ENCODE measurements at places on chromosomes 16 and 17.

DNA sequence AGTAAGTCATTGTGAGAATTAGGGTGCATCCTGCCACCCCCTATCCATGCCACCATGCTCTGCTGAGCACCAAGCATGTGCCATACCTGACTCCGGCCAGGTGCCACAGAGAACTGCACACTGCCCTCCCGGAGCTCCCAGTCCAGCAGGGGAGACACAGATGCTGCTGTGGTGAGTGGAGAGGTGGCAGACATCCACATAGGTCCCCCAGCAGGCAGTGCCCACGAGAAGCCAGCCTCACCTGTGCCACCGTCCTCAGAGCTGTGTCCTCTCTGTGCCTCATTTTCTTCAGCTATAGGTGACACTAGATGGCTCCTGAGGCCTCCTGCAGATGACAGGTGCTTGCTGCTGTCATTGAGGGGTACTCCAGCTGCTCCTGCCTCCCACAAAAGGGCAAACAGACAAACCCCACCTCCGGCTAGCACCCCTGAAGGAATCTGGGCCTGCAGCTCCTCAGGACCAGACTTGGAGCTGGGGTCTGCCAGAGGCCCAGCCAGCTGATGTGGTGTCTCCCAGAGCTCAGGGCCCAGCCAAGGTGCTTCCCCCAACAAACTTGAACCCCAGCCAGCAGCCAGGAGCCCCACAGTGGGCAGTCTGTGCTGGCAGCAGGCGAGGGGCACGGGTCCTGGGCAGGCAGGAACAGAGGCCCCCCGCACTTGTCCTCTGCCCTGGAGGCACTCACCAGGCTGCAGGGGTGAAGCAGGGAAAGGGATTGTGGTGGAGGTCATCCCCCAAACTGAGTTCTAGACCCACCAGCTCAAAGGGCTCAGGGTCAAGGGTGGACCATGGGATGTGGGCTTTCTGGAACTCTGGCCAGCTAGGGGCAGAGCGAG, 17.1 kb downstream of the FOXJ1 start:
- no peak for DNase-seq

DNA sequence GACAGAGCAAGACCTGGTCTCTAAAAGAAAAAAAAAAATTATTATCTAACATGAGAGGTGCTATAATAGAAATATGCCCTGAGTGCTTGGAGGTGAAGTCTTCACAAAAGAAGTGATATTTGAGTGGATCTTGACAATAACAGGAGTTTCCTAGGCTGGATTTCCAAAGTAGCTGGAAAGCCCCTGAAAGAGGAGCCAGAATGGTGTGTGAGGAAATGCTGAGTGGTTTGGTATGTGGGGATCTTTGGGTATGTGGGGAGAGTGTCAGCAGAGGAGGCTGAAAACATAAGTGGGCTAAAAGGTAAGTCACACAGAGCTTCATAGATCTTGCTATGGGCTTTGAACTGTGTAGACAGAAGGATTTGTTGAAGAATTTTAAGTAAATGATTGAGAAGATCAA, 100.1 kb downstream of the YPEL2 start:
- no peak for DNase-seq

DNA sequence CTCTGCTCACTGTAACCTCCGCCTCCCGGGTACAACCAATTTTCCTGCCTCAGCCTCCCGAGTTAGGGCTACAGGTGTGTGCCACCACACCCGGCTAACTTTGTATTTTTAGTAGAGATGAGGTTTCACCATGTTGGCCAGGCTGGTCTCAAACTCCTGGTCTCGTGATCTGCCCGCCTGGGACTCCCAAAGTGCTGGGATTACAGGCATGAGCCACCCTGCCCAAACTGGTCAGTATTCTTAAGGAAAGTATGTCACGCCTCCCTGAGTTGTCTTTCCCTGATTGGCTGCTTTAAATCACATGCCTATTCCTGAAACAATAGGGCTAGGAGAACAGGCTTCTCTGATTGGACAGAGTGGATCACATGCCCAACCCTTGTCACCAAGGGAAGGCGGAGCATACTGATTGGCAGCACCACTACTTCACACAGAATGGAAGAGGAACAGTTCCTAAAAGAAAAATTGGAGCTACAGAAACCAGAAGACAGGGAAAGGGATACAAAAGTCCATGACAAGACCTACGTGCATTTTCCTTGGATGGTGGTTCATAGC, 17.6 kb upstream of the CYB5B start:
- DNase-seq, result no peak

GRCh38 chr16:85867189-85867588, 31.8 kb upstream of the IRF8 start:
- DNase-seq, result no peak

- DNase-seq, result no peak
These were observed 11.7 kb downstream of the CAVIN1 start for GRCh38 chr17:42411361-42411760.

DNA sequence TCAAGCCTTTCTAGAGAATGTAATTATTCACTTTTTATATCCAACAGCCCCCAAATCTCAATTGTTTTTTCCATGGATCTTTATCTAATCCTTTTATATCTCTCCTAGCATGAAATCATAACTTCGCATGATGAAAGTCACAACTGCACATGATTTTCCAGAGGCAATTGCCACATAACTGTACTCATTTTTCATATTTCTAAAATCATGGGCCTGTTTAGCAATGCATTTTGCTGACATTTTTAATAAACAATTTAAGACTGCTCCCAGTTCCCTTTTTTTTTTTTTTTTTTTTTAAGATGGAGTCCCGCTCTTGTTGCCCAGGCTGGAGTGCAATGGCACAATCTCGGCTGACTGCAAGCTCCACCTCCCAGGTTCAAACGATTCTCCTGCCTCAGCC, 83.5 kb downstream of the VMP1 start:
- no peak for DNase-seq

GRCh38 chr17:12627781-12628451, 37.8 kb upstream of the MYOCD start:
- no peak for DNase-seq

DNA sequence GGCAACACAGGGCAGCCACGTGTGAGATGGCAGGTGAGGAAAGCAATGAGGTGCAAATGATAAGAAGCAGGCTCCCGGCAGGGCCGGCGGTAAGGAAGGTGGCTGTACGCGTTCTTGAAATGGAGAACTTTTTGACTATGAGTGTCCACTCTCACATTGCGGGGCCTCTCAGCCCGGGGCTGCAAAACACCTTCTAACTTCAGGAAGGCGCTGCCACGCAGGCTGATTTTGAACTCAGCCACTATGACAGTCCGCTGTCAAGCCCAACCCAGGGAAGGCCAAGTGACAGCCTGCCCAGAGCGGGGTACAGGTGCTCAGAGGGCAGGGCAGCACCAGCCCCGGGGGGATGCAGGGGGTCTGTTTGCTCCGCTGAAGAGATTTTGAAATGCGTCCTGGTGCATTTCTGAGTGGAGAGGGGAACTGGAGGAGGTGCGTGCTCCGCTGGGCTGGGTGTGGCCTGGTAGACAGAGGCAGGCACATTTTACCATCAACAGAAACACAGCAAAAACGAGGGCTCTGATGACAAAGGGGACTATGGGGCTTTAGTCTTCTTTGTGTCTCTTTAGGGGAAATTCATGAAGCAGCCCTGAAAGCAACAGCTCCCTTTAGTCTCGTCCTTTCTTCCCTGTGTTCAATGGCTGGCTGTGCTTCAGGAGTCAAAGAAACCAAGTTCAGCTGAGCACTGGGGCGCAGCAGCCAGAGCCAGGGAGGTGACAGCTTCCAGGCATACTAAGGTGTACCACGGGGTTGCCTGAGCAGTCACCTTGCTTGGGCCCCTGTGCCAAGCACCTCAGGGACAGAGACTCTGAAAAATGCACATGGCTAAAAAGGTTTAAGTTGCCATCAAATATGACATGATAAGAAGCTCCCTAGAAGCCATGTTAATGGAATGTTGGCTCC, 14.6 kb upstream of the SREBF1 start:
- DNase-seq, result no peak

GRCh38 chr17:74340470-74341023, 14.5 kb downstream of the KIF19 start:
- DNase-seq, result no peak

DNA sequence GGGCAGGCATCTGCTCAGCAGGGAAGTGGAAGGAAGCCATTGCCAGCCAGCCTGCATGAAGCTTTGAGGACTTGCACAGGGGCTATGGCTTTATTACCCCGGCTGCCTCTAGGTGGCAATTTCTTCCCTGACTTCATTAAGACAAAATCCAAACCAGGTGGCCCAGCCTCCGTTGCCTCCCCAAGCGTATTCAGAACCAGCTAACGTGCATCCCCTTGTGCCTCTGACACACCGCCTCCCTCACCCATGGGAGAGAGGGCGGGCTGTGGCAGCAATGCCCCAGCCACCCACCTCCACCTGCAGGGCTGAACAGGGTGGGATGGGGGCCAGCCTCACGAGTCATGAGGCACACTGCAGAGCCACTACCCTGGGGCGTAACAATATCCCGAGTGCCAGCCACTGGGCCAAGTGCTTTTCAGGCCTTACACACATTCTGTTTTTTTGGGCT, 6.8 kb downstream of the KIFC3 start:
- DNase-seq, result no peak

GRCh38 chr17:50451943-50452629, 16.6 kb downstream of the CHAD start:
- no peak for DNase-seq
